Activated naive CD4-positive, alpha-beta T cell (primary cell): ENCODE measurements at places on chromosomes 6 and 20.

DNA sequence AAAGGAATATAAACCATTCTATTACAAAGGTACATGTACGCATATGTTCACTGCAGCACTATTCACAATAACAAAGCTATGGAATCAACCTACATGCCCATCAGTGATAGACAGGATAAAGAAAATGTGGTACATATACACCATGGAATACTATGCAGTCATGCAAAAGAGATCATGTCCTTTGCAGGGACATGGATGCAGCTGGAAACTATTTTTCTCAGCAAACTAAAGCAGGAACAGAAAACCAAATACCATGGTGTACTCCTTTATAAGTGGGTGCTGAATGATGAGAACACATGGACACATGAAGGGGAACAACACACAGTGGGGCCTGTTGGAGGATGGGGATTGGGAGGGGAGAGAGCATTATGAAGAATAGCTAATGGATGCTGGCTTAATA is 104.6 kb upstream of the CENPW start:
- no peak for DNase-seq

- no peak for DNase-seq
Observed at GRCh38 chr20:4192378-4193068, 177.2 kb upstream of the RNF24 start.

DNA sequence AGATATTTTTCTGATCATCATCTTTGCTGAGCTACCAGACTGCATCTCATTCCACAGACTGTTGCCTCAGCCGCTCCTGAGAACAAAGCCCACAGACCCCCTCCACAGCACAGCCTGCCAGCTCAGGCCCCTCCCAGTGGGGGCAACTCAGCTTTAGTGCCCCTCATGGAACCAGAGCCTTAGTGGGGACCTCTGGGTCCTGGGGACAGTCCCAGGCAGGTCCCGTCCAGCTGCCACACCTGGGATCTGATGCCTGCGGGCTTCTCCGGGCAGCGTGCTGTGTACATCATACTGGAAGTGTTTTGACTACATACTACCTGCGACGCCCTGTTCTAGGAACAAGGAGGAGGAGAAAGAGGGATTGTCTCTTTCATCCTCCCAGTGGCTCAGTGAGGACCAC is 38.3 kb upstream of the QKI start:
- no peak for DNase-seq

DNA sequence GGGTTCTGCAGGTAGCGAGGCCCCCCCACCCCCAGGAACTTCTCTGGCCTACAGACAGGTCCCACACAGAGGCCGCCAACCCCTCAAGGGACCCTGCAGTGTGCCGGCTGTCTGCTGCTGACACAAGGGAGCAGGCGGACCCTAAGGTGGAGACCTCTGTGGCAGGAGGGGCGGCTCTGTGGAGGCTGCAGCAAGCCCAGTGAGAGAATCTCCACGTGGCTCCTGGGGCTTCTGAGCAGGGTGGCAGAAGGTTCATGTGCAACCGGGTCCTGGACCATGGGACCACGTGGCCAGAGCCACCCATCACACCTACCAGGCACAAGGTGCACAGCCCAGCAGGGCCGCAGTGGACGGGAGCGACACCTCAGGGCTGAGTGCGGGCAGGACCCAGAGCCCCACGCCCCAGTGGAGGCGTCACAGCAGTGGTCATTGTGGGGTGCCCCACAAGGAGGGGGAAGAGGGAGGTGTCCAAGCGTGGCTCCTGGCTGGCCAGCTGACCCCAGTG is 4.3 kb downstream of the ARFRP1 start:
- no peak for DNase-seq

- DNase-seq = no peak
Observed at GRCh38 chr6:143961886-143962878, 45.9 kb downstream of the PLAGL1 start.

- DNase-seq = no peak
Observed at GRCh38 chr20:59810449-59811187, 122.8 kb downstream of the SYCP2 start.

DNA sequence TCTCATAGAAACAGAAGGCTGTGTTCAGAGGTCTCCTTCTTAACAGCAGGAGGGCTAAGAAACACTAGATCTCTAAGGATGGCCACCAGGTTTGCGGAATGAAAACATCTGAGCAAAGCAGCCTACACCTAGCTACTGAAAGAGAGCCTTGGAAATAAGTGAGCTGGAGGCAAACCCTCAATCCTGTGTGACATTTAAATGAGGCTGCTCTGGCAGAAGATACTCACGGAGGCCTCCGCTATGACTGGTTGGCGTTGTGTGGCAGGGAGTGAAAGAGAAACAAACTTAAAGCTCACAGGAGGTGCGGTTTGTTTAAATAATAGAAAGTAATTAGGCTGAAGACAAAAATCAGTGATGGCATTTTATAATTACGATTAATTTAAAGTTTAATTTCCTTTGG is 162.0 kb upstream of the RNF217 start:
- no peak for DNase-seq

DNA sequence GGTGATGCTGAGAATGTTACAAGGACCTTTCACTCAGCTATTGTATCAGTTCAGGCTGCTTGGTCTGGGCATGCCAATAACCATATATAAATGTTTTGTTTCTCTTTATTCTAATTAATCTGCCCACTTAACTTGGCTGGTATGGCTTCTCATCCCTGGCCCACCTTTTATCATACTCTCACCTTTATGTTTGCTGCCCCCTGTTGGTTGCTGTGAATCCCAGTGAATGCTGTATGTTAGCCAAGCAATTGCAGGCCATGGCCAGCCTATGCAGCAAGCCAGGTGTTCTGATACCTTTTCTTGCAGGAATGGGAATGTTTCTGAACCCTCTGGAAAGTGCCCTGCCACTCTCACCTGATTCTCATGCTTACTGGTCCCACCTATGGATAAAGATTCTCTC is 54.6 kb downstream of the PCSK2 start:
- no peak for DNase-seq

GRCh38 chr20:46784436-46785127 is 75.1 kb downstream of the SLC2A10 start:
- no peak for DNase-seq

- DNase-seq = no peak
Observed at GRCh38 chr20:45727044-45727443, 4.9 kb downstream of the SPINT4 start.

GRCh38 chr20:53582574-53583351 is 10.9 kb downstream of the ZNF217 start:
- DNase-seq = no peak

GRCh38 chr6:26366504-26366903 is 1.5 kb downstream of the BTN3A2 start:
- no peak for DNase-seq

DNA sequence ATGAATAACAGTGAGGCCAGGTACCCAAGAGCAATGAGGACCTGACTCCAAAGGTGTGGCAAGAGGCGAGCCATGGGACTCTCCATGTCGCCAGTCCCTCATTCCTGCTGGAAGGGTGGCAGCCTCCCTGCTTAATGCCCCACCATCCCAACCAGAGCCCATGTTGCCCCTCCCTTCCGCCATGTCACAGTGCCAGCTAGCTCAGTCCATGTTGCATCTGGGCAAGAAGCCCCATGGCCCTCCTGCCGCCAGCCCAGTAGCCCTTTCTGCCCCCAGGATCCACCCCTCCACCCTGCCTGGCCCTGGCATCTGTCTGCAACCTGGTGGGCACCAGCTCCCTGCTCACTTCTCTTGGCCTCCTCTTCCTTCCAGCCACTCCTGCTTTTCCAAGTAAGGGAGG is 6.0 kb upstream of the CPNE5 start:
- no peak for DNase-seq

GRCh38 chr20:17498641-17499040 is 32.5 kb downstream of the BFSP1 start:
- no peak for DNase-seq

DNA sequence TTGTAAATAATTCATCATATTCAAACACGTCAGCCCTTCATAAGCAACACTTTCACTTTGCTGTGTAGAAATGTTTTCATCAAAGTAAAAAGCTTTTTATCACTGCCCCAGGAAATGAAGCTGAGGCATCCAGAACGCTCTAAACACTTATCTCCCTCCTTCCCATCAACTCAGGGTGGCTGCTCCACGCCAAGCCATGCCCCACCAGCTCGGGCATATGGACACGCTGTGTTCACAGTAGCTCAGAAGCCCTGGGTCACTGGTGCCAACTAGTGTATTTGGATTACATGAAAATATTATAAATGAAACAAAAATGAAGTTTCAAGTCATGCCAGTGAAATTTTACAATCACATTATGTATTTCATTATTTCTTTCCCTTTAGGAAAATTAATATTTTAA is 10.3 kb downstream of the PDE10A start:
- DNase-seq = no peak

GRCh38 chr6:125489579-125490285 is 188.0 kb upstream of the HDDC2 start:
- DNase-seq = no peak

GRCh38 chr6:63923139-63923739 is 287.6 kb downstream of the PHF3 start:
- no peak for DNase-seq

DNA sequence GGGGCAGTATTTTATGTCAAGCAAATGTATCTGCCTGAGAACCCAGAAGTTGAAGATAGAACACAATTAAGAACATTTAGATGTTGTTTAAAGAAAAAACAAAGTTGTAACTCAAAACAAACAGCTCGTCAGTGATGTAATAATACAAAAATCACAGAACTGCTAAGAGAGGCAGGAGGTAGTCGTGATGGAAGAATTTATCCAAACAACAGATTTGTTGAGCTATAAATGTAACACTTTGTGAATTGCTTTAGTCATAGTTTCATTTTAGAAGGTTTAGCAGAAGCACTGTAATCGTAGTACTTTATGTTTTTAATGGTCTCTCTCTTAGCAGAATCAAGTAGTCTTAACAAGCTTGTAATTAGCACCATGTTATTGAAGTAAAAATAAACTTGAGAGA is 73.6 kb downstream of the SCAF8 start:
- no peak for DNase-seq

DNA sequence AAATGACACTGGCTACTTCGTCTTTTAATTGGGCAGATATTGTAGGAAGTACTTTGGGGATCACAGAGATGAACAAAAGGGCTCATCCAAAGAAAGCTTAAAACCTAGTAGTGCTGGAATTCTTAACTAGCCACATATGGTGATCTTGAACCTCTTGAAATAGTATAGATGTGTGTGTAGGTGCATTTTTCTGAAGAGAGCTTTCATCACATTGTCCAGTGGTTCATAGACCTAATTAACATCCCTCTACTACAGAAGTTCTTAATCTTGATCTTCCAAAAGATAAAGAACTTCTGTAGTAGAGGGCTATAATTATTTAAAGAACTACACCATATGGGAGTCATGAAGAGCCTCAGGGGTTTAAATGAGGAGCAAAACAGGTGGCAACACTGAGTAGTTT is 2.3 kb upstream of the PRIM2 start:
- DNase-seq = no peak

GRCh38 chr6:87180105-87180728 is 24.9 kb downstream of the ZNF292 start:
- no peak for DNase-seq

DNA sequence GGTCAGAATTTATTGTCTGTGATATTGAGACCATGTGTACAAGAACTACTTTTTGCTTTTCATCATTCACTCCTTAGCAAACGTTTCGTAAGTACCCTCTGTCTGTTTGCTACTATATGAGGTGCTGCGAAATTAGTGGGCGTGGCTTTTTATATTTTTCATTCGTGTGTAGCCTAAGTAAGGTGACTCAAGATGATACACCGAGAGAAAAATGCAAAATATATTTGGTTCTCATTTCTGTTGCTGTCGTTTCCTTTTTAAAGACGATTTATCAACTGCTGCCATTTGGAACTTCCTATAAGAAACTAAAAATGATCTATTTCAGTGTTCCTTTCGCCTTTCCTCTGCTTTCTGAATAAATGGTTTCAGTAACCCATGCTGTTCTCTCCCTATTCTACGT is 61.2 kb downstream of the VAPB start:
- no peak for DNase-seq

- no peak for DNase-seq
Observed at GRCh38 chr6:38797391-38797790, 82.3 kb downstream of the DNAH8 start.

DNA sequence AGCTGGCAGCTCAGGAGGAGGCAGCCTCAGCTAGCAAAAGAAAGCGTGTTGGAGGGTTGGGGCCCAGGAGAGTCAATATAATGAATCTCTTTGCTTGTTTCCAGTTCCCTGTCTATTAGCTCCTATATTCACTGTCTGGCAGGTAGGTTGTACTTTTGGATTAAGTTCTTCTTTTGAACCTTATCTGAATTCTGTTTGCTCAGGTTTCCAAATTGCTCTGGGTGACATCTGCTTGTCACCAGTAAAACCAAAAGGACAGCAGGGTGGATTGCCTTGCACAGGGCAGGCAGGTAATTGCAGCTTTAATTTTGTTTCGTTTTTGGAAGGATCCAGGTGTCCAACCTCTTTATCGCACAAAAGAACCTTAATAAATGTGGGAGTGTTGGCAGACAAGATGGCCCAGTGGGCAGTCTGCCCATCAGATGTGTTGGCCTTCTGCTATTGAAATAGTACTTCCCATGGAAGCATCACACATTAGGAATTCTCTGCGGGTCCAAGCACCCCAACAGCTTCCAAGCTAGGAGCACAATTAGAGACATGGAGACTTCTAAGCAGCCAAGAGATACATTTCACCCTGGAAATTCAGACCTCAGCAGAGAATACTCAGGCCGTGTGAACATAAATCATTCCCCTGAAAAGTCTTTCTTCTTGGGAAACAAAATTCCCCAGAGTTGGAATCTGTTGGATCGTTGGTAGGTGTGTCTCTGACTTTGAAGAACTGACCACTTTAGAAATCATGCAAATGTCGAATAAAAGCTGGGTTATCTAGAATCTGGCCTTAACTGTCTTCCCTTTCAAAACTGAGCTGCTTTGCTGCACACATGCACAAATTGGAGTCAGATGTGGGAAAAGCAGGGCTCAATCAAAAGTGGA is 286.9 kb upstream of the BMP2 start:
- DNase-seq = no peak

GRCh38 chr6:159126590-159126989 is 42.6 kb upstream of the FNDC1 start:
- no peak for DNase-seq

GRCh38 chr20:41476446-41476845 is 109.8 kb upstream of the EMILIN3 start:
- DNase-seq = no peak

GRCh38 chr6:105991561-105992314 is 94.4 kb upstream of the PRDM1 start:
- no peak for DNase-seq

DNA sequence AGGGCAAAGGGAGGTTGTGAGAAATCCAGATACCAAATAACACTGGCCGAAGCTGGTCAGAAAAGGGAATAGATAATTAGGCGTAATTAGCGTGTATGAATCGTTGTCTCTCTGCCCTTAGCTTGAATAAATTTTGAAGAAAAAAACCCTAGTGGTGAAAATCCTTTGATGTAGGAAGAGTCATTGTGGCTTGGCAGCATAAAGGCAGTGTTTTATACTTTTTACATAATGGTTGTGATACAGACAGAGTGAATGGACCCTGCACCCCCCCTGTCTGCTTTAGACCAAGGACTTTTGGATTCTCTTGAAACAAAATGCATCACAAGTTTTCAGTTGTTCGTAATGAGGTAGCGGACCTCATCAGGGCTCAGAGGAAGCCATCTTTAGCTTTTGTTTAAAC is 126.5 kb downstream of the AFG1L start:
- no peak for DNase-seq
